ENCODE measurements at places on chromosomes 5 and 9.

GRCh38 chr9:38689678-38690077, 30.3 kb downstream of the FAM240B start:
- no peaks in the 10 kb centered on the region for H3K4me1 ChIP-seq
- no peak overlapping the region for H3K4me3 ChIP-seq
- H3K27ac ChIP-seq = no peak overlapping the region
- H3K27me3 ChIP-seq = peaks cover 23% of the 10 kb centered on the region

- H3K4me1 ChIP-seq = no peaks in the 10 kb centered on the region
- H3K27me3 ChIP-seq = peaks cover 85% of the 10 kb centered on the region
- H3K27ac ChIP-seq = no peak overlapping the region
- no peak for DNase-seq
- no peak overlapping the region for H3K4me3 ChIP-seq
- H3K36me3 ChIP-seq = no peaks in the 10 kb centered on the region
Observed at GRCh38 chr9:122219856-122220672, 8.7 kb downstream of the LHX6 start.

- H3K27ac ChIP-seq = no peak overlapping the region
- H3K27me3 ChIP-seq = no peaks in the 10 kb centered on the region
- no peak for DNase-seq
- peaks cover 3% of the 10 kb centered on the region for H3K36me3 ChIP-seq
Observed at GRCh38 chr9:98080326-98080725, 23.8 kb downstream of the NANS start.

DNA sequence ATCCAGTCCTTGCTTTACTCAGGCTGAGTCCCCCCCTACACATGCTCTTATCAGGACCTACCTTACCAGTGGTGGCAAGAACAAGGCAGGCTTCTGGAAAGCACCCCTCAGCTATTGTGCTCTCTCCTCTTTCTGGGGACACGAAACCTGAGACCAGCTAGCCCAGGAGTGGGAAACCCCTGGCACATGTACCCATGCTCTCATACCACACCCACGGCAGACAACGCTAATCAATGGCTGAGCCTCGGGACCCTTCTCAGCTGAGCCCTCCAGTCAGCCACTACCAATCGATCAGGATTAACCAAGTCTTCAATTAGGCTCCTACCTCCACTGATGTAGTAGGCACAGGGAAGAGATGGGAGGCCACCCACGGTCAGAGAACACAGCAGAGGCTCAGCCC, 65.1 kb downstream of the VAV2 start:
- H3K4me3 ChIP-seq = no peak overlapping the region
- peaks cover 3% of the 10 kb centered on the region for H3K27me3 ChIP-seq
- DNase-seq = no peak
- no peak overlapping the region for H3K27ac ChIP-seq
- no peaks in the 10 kb centered on the region for H3K36me3 ChIP-seq
